CD4-positive, alpha-beta T cell treated with Interleukin-6 at 100 ng/mL for 8 hours (primary cell): ENCODE measurements at places on chromosomes 13 and 19.

GRCh38 chr13:46844431-46844830, 47.5 kb upstream of the ESD start:
- DNase-seq, result no peak

- peak; percentile 90 for DNase-seq
Measured at GRCh38 chr13:114128624-114129522, 3.5 kb downstream of the RASA3 start.

GRCh38 chr13:36858290-36858689, 39.3 kb downstream of the RFXAP start:
- DNase-seq, result no peak

GRCh38 chr13:51820016-51820597, 16.1 kb upstream of the DHRS12 start:
- DNase-seq, result no peak

DNA sequence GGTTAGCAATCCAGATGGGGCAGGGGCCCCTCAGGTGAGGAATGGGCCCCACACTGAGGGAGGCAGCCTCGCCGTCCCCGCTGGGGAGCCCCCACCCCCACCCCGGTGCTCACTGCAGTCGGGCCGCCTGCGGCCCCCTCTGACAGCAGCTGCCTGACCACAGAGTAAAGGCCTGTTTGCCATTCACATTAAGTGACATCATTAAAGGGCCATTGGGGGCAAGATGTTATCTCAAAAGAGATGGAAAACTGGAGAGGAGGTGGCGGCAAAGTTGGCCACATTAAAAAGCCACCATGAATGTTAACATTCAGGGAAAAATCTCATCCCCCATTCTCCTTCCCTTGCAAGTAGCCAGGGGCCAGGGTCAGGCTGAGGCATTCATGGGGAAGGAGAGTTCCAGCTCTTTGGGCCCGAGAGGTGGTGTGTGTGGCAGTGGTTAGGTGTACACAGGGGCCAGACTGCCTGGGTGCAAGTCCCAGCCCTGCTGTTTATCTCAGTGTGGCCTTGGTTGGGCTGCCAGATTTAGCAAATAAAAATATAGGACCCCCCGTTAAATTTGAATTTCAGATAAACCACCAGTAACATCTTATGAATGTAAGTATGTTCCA, 20.9 kb downstream of the VSTM2B start:
- no peak for DNase-seq

- no peak for DNase-seq
Measured at GRCh38 chr13:60519496-60519895, 122.5 kb downstream of the TDRD3 start.

DNA sequence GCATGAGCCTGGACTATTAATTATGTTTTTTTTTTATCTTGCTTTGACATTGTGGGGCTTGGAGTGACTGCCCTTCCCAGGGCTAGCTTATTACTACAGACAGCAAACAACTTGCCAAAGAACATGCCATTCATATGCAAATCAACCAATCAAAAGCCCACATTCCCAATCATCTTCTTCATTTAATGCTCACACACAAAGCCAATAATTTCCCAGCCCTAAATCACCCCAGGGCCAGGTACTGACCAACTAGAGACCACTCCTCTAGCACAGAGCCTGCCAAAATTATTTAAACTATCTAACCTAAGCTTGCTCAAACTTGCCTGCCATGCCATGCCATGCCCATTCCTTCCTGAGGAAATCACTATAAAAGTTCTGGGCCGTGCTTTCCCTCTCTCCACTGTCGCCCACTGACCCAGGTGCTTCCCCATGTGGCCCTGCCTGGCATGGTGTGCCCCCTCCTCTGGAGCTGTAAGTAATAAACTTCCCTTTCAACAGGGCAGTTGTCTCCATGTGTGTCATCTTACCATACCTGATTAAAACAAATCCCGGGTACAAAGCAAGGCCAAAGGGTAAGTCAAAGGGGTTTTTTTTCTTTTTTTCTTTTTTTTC, 15.7 kb downstream of the PBX4 start:
- no peak for DNase-seq

GRCh38 chr13:38943231-38943630, 47.4 kb downstream of the STOML3 start:
- DNase-seq, result no peak
